Urothelium cell line (cell line): ENCODE measurements at places on chromosomes 5 and 9.

GRCh38 chr9:92463984-92464383 lies 18.3 kb downstream of the ASPN start:
- peak; percentile 12 for DNase-seq

DNA sequence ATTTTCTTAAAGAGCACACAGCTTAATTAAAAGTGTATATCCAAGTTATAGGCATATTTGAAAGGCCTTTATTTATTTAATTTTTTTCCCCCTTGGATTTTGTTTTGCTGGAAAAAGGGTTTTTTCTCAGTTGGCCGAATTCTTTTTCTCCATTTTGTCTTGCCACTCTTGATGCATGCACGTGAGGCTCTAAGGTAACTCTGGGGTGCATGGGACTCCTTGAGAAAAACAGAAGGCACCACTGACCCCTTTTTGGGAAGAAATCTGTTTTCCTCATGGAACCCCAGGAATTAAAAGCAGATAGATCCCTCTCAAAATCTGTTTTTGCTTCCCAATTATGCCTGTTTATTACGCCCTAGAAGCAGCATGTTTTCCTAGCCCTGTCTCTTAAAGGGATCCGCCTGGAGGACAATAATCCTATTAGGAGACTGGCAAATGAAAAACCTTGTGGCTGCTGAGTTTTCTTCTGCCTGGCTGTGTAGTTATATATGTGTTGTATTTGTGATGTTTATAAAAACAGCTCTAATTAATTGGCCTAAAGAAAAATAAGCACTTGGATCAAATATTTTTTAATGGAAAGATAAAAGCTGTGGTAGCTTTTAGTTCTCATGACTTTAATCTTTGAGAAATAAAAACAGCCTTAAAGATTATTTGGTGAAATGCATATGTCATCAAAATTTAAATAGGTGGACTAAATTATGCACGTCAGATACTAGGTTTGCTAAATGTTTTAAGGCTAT lies 435.1 kb upstream of the CDH9 start:
- DNase-seq, result no peak

DNA sequence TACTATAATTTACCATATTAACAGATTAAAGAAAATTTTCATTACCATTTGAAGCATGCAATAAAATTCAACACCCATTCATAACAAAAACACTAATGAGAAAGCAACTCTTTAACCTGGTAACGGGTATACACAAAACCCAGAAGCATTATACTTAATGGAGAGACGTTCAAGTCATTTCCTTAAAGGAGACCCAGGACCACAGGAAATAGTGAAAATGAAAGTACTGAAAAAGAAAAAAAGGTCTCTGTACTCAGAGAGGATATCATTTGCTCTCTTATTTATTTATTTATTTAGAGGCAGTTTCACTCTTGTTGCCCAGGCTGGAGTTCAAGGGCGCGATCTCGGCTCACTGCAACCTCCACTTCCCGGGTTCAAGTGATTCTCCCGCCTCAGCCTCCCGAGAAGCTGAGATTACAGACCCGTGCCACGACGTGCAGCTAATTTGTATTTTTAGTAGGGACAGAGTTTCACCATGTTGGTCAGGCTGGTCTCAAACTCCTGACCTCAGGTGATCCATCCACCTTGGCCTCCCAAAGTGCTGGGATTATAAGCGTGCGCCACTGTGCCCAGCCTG lies 61.6 kb downstream of the SETX start:
- no peak for DNase-seq

DNA sequence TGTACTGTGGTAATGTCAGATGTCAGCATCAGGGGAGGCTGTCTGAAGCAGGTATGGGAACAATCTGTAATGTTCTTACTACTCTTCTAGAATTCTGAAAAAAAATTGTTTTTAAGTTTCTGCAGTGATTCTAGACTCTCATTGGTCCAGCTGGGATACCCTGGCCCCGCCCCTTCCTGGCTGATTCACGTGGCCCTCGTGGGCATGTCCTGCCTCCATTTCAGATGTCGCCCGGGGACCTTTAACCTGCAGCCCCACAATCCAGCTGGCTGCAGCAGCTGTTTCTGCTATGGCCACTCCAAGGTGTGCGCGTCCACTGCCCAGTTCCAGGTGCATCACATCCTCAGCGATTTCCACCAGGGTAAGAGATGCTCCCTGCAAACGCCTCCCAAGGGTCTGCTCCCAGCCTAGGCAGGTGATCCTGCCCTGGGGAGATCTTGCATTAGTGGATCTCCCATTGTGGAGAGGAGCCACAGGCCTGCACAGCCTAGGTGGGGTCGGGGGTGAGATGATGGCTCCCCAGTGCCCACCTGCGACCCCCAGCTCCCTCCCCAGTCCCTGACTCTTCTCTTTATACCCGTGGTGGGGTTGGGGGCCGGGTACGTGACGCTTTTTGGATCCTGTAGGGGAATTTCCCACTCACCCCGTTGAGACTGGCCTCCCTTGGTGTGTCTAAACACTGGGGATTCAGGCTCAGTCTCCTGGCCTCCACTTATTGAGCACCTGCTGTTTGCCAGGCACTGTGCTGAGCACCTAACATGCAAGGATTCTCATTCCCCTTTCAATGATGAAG lies 36.5 kb downstream of the LAMC3 start:
- no peak for DNase-seq

- no peak for DNase-seq
These were observed 59.3 kb downstream of the SLC46A2 start for GRCh38 chr9:112831281-112831851.

- no peak for DNase-seq
These were observed 13.4 kb upstream of the TNIP1 start for GRCh38 chr5:151094030-151094851.
